ENCODE measurements at places on chromosomes 3 and 15.
A peak's percentile ranks its signal among the peaks of the same experiment; 100 is the strongest.

- DNase-seq: no peak
Observed at GRCh38 chr3:87025661-87026645, 35.0 kb upstream of the VGLL3 start.

- no peak for DNase-seq
Observed at GRCh38 chr3:55246033-55246432, 241.1 kb downstream of the WNT5A start.

DNA sequence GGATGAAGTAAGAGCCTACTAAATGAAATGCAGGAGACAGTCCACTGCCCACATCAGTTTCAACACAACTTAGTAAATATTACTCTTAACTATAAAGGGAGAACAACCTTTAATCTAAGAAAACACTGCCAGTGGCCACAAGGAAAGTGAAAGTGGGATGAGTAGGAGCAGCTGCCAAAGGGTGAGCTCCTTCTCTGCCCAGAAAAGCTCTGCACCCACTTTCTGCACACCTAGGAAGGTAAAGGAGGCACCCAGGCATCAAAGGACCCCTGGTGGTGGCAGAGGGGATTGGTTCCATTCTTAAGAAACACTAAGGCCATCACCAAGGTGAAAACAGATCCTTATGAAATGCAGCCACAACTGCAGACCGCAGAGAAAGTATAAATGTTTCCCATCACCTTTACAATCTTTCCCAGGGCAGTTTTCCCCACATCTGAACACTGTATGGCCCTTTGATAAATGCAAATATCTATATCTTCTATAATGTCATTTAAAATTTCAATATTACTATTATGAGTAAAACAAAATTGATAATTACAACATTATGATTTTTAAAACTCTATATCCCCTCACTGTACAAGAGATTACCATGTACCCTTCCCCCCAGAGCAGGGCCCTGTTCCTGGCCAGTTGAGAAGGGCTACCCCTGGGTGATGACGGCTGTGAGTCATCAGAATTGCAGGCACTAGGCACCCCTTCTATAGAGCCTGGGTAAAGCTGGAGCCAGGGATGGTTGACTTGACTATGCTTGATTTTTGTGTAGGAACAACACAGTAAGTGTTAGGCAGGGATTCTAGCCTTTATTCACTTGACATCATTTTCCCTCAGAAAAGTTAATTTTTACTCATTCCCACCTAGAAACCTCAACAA, 92.0 kb downstream of the SNRK start:
- peak; percentile 63 for DNase-seq

DNA sequence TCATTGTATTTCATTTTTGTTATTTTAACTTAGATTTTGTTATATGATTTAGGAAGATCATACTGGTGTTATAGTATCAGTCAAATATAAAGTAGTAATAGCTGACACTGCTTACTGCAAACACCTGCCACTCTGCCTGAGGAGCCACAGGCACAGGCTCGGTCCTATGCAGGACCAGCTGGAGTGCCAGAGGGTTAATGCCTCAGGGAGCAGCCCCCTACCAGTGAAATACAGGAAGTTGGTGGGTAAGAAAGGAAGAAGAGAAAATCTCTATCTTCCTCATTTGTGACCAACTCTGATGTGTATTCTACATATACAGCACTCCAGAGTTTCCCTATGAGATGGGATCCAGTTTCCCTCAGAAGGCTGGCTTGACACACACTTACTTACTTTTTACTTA, 593.3 kb downstream of the UNC13C start:
- DNase-seq: no peak

GRCh38 chr15:89775815-89776214, 317 bp upstream of the MESP2 start:
- DNase-seq: no peak

DNA sequence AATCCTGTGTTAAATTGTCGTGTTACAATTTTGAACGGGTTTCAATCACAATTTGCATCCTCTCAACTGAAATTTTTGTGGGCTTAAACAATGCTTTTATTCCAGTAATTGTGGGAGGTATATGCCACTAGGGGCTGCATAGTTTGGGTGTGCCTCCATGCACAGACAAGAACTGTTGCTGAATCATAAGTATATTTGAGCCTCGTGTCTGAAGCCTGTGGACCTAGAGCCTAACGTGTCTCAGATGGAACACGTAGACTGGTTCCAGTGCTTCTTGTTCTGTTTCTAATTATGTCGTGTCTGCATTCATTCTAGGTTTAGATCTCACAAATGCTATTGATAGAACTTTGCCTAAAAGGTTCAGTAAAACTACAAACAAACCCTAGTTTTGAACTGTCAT, 363.4 kb downstream of the RBMS3 start:
- DNase-seq: no peak

DNA sequence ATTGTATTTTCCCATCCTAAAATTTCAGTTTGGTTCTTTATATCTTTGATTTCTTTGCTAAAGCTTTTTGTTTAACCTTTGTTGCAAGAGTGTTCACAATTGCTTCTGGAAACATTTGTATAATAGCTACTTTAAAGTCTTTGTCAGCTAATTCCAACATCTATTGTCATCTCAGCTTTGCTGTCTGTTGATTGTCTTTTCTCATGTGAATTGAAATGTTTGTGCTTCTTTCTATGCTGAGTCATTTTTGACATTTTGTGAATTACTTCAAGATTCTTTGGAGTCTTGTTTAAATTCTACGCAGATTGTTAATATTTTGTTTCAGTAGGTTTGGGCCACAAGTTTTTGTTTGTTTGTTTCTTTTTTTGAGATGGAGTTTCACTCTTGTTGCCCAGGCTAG, 73.2 kb downstream of the SUCNR1 start:
- no peak for DNase-seq

- no peak for DNase-seq
Observed at GRCh38 chr3:191958980-191959671, 498.2 kb downstream of the PYDC2 start.

Data from activated CD4-positive, alpha-beta T cell treated with anti-CD3 and anti-CD28 coated beads, Interleukin-2, Interleukin-6, amounts not matched to agents 100 ng/mL and 50 ng/mL, durations not matched to agents 16 hours and 8 hours (primary cell).